ENCODE measurements at places on chromosomes 2 and 18.

DNA sequence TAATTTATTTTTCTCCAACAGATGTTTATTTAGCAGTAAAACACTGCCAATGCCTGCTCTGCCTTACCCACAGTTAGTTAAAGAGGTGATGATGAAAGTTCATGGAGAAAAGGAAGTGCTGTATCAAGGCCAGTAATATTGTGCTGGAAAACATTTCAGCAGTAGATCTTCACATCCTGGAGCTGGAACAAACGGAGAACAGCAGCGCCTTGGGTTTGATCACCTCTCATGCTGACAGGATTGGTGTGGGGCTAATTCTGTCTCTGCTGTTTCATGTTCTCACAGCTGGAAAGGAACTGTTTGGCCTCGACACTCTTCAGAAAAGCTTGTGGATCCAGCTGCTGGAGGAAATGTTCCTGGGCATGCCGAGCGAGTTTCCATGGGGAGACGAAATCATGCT, 61.5 kb upstream of the RPE start:
- DNase-seq: no peak

DNA sequence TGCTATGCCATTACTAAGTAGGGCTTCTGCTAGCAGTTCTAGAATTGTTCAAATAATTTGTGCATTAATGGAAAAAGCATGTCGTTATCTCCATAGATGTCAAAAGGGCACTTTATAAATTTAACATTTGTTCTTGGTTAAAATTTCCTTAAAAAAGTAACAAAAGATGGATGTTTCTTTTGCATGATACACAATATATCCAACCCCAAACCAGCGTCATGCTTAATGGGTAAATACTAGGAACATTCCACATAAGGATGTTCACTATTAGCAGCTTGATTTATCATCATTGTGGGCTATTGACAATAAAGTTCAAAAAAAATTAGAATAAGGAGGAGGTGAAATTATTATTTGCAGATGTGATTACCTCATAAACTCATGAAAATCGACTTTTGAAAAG, 79.7 kb downstream of the GREB1L start:
- DNase-seq: no peak

GRCh38 chr2:88265352-88266303, 95.5 kb downstream of the THNSL2 start:
- DNase-seq: peak; percentile 11

DNA sequence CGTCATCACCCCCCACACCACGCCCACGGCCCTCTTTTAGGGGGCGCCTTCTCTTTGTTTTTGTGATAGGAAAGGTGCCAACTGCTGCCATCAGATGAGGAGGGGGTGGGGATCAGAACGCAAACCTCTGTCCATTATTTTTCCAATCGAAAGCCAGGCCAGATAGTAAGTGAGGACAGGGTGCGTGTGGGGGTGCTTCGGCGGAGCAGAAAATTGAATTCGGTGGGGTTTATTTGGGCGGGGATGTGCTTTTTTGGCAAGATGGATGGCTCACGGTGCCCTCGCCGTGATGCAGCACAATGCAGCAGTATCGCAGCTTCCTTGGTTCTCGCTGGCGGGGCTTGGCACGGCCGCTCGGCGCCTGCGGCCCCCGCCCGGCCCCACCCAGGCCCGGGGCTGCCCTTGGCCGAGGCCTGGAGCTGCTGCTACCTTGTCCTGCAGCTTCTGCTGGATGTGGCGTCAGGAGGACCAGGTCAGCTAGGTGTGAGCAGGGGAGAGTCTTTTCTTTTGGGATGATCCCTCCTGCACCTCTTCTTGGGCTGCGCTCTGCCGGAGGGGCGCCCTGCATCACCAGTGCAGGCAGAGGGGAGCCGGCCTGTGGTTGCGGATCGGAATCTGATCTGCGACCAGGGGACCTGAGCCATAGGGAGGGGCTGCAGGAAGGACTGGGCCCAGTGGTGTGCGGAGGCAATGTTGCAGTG, 1.3 kb downstream of the SPTBN1 start:
- DNase-seq: no peak

- no peak for DNase-seq
Observed at GRCh38 chr2:38182492-38183003, 106.6 kb upstream of the CYP1B1 start.

Measured in stromal cell of bone marrow (primary cell).